ENCODE measurements at places on chromosomes 5 and 9. TPM values are rescaled to one million over a fixed set of nuclear protein-coding genes. Genes with fewer than 3 reads are reported as not detected.

DNA sequence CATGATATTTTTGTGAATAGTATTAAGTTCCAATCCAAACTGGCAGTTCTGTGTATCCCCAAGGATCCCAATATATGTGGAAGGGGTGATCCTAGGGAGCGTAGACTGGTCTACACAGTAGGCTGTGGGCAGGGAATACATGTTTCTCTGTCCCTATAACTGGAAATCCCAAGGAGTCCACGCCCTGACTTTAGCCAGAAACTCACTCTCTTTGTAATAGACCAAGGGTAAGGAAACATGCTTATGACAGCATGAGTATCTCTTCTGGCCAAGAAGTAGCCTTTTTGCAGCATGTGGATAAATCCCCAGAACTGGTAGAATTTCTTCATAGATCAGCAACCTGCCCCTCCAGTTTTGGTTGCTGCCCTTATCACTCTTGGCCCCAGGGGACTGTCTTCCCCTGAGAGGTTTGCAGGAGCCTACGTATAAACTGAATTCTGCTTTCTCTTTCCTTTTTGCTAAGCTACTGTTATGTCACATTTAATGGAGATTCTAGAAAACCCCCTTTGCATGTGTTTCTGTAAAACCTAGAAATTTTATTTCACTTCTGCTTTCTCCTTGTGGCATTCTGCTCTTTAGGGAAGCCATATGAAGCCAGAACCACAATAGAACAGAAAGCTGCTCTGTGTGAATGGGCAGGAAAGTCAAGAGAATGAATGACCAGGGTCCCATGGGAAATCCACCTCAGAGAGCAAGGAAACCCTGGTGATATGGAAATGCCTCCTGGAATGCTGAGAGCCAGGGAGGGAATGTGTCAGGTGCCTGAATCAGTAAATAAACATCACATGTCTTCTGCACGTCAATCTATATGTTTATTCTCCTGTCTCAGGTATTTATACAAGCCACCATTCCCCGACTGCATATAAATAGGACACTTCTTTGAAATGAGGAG is 3.5 kb downstream of the IFNA2 start:
- no peak for DNase-seq

- no peak for DNase-seq
Measured at GRCh38 chr5:57302164-57302563, 128.3 kb downstream of the GPBP1 start.

DNA sequence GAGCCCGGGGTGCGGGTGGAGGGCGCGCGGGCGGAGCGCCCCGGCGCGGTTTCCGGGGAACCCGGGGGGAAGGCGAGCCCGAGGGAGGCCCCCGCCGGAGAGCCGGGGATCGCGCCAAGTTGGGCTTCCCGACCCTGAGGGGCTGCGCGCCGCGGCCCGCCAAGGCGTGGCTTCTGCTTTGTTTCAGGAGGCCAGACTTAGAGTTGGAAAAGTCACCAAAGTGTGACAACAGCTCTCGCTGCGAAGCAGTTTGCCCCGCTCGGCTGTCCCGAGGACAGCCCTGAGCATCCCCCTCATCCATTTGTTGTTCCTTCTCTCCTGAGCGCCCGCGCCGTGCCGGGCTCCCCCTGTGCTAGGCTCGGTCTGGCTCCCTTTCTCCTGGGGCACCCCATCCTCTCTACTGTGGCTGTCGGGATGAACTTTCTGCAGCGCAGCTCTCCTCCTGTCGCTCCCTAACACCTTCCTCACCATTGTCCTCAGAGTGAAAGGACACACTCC is 410 bp downstream of the GLIPR2 start:
- DNase-seq: no peak

The CCDC187 gene
- total RNA-seq: 0.13 TPM

The ADAMTS19 gene
- 0.27 TPM for total RNA-seq
